H9 (cell line): ENCODE measurements at places on chromosomes 1 and 21. TPM values are rescaled to one million over a fixed set of nuclear protein-coding genes. Genes with fewer than 3 reads are reported as not detected.

DNA sequence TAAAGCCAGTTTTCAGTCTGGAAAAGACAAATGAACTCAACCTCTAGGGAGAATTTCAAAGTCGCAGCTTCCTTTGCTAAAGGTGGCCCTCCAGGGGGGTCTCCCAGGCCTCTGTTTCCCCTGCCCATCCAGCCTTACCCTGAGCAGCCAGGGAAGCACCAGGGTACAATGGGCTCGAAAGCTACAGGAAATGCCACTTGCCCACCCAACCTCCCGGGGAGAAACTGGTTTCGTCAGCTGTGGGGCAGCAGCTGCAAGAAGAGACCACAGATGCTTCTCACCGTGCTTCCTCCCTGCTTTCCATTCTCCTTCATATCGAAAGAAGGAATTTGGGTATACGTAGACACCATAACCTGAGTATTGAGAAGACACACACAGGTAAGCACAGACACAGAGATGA lies 1.7 kb downstream of the MORN1 start:
- no peak for DNase-seq

DNA sequence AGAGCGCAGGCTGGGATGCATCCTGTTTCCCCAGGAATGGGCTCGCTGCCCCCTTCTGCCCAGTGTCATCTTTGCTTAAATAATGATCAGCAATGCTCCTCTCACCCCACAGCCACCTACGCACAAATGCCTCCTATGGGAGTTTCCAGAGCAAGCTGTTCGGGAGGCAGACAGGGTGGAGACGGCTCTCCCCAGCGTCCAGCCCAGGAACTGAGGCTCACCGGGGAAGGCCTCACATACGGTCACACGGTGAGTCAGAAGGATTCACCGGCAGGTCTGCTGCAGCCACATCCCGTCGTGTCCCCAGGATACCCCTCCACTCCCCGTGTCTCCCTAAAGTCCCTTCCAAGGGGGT lies 40.3 kb upstream of the RUNX3 start:
- DNase-seq, result peak; percentile 68

DNA sequence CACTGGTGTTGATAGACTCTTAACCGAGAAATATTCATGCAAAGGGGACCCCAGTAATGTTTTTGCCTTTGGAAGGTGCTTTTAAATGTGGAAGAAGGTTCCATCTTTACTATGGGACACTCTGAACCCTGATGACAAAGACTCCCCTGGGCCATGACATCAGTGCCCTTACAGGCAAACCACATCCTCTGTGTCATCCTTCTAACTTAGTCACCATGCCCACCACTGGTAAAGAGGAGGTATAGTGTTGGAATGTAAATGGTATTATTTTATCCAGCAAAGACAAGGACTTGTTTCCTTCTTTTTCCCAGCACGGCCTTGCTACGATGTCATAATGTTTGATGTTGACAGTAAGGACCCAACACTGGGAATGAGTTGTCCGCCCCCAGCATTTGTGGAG lies 12.6 kb downstream of the METTL13 start:
- DNase-seq, result no peak

Gene TDRD5
- total RNA-seq, result 0.33 and 0.64 TPM in 2 replicates

DNA sequence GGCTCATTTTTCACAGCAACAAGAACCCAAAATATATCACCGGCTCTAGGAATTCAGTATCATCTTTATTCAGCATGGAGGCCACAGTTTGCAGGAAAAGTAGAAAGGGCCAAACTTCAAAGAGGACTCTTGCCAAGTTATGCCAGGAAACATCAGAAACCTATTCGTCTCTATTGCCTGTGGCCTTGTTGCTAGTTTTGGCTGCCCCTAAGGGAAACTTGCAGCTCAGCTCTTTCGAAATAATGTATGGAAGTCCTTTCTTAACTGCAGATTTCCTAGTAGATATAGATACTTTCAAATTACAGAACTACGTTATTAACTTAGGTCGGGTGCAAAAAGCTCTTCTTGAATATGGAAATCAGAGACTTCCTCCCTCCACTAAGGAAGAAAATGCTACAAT lies 4.2 kb upstream of the NENF start:
- no peak for DNase-seq

- no peak for DNase-seq
Measured at GRCh38 chr1:212401042-212401441, 13.6 kb downstream of the PACC1 start.

- DNase-seq, result peak; percentile 47
Measured at GRCh38 chr1:4150262-4150661, 250.2 kb upstream of the C1orf174 start.

DNA sequence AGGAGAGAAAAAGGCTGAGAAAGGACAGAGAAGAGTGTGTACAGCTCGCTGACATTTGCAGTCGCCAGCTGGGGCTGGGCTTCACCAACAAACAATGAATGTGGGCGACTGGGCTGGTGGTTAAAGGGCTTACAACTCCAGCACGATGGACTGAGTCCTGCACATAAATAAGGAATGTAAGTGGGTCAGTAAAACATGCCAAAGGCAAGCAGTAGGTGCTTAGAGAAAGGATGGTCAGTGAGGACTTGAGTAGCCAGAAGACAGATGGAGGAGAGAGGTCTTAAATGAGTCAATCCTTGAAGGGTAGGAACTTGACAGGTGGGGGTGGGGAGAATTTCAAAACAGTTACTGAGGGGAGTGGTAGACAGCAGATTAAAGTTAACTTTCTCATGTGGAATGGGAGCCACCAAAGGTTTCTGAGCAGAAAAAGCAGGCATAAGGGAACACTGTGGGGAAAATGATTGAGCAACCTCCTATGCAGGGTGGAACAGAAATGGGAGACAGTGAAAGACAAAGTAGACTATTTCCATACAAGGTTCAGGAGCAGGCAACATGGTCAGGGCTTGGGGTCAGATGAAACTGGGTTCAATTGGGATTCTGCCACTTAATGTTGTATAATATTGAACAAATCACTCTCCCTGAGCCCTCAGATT lies 37.4 kb downstream of the GADD45A start:
- DNase-seq, result no peak

- no peak for DNase-seq
Measured at GRCh38 chr21:17616831-17617230, 4.1 kb upstream of the BTG3 start.

DNA sequence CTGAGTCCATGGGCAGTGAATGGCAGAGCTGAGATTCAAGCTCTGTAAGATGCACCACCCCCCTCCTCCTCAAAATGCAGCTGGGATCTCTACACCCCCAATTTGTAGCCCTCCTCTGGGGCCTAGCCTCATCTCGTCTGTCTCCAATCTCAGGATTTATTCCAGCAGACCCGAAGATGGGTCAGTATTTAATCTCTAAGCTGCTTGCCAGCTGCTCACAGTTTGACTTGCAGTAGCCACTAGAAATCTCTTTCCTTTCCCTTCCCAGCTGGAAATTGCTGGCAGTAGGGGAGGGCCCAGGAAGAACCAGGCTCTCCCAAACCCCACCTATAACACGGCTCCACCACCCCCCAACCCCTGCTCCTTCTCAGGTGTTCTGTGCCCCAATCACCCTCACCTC lies 1.5 kb downstream of the LACTBL1 start:
- no peak for DNase-seq

Gene RHD
- total RNA-seq, result 1.3 and 1.6 TPM in 2 replicates

DNA sequence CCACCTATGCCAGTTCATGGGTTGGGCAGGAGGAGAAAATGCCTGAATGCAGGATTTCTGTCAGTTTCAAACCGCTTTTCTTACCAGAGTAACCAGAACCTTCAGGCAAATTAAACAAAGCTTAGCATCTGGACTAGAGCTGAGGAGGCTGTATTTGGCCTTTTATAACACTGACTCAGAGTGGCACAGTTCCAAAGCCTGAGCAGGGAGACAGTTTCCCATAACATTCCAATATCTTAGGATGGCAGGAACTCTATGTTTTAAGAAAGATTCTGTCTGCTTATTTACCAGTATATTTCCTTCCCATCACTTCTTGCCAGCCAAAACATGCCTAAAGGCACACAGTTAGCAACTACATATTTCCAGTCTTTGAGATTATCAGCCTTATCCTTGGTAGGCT lies 46.8 kb downstream of the UBR4 start:
- DNase-seq, result no peak

Gene LRRC71
- not detected in 2 replicates for total RNA-seq

GRCh38 chr1:160400646-160401486 lies 502 bp downstream of the VANGL2 start:
- peak; percentile 45 for DNase-seq

GRCh38 chr1:19640363-19641316 lies 3.5 kb upstream of the NBL1 start:
- DNase-seq, result peak; percentile 77

- no peak for DNase-seq
Measured at GRCh38 chr1:202958544-202959275, 598 bp upstream of the ADIPOR1 start.

GRCh38 chr1:245046769-245047168 lies 108.0 kb upstream of the KIF26B start:
- DNase-seq, result peak; percentile 45

Gene ST6GALNAC3
- 10.7 and 11.2 TPM in 2 replicates for total RNA-seq

DNA sequence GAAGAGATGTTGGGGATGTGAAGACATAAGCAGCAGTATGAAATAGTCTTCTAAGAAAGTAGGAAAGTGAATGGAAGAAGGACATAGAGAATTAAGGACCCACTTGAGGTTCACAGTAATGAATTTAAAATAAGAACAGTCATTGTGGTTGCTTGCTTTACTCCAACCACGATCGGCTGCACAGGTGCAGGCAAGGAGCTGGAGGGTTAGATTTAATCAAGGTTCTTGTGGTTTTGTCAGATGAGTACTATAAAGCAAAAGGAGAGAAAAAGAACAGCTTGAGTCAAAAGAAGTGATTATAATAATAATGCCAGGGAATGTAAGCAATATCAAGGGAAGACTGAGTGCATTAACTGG lies 46.1 kb upstream of the RBM34 start:
- DNase-seq, result no peak

Gene PROK1
- not detected in 2 replicates for total RNA-seq

Gene ZNF687
- total RNA-seq, result 52.9 and 58.2 TPM in 2 replicates
